ENCODE measurements at places on chromosomes 2 and 18. TPM values are rescaled to one million over a fixed set of nuclear protein-coding genes. Genes with fewer than 3 reads are reported as not detected.

Gene SESTD1
- total RNA-seq: 40.5 TPM

Gene RBM44
- 0.30 TPM for total RNA-seq

Gene KIAA1328
- total RNA-seq: 3.9 TPM

DNA sequence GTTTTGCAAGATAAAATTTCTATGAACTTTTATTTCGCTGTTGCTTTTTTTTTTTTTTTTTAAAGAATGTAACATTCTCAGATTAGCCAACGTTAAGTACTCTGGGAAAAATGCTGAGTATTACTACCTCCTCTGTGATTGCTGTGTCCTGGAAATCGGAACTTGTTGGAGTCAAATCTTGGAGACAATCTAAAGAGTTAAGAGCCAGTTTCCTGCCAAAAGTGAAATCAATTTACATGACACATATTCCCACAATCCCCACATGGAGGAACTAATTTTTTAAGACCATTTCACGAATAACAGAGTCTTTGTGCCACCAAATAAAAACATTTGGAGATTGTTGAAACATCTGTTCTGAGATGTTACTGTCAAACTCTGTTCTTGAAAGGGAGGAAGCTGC is 127.8 kb downstream of the MEP1B start:
- no peak for DNase-seq

DNA sequence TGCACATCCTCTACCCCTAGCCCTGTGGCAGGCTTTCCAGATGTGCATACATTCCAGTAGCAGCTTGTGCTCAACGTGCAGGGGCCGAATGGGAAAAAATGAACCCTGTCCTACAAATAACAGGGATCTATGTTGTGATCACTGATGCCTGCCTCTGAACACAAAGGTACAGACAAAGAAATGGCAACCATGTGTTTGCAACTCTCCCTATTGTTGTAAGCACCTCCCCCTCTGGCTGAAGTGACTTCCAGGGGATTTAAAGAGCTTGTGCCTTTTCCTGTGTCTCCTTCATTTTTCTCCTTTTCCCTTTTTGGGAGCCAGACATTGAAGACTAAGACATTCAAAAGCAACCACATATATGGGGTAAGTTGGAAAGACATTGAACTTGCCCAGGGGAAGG is 21.6 kb downstream of the ARHGAP25 start:
- DNase-seq: no peak

Data from Right ventricle myocardium inferior (tissue), 1 donor.